ENCODE measurements at places on chromosomes 2 and 18.

- DNase-seq: no peak
Observed at GRCh38 chr2:10759151-10759714, 37.8 kb downstream of the ATP6V1C2 start.

- no peak for DNase-seq
Observed at GRCh38 chr2:128304715-128305554, 13.7 kb downstream of the HS6ST1 start.

DNA sequence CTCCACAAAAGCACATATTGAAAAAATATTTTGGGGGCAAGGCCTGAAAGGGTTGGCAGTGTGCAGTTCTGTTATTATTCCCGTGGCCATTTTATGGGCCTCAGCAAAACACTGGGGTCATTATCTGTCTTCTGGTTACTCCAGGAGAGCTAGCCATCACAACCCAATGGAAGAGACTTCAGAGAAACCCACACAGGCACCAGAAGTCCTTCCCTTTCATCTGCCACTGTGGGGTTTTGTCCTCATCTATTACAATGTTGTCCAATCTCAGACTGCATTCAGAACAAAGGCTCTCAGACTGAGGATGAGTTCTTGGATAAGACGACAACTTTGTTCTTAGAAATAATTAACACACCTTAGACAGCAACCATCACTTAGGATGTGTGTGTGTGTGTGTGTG is 98.4 kb downstream of the PIEZO2 start:
- no peak for DNase-seq

DNA sequence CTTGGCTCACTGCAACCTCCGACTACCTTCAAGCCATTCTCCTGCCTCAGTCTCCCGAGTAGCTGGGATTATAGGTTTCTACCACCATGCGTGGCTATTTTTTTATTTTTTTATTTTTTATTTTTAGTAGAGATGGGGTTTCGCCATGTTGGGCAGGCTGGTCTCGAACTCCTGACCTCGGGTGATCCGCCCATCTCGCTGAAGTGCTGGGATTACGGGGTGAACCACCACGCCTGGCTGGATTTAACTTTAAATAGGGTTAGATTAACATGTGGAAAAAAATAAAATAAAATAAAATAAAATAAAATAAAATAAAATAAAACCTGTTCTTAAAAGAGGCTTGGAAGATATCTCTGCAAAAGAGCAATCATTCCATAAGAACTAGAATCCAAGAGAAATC is 170.9 kb downstream of the XIRP2 start:
- no peak for DNase-seq

DNA sequence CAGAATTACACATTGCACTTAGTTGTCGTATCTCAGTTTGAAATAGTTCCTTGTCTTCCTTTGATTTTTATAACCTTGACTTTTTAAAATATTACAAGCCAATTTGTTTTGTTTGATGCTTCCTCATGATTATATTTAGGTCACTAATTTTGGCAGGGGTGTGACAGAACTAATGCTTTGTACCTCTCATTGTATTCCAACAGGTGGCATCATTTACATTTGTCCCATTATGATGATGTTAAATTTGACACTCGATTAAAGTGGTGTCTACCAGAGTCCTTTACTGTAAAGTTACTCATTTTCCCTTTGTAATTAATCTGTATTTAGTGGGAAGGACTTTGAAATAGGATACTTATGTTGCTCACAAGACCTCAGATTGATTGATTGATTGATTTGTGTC is 21.5 kb upstream of the MFSD2B start:
- DNase-seq: no peak

GRCh38 chr2:1740716-1741589 is 3.4 kb downstream of the PXDN start:
- DNase-seq: no peak

GRCh38 chr2:54259413-54260240 is 3.6 kb upstream of the TSPYL6 start:
- DNase-seq: no peak

DNA sequence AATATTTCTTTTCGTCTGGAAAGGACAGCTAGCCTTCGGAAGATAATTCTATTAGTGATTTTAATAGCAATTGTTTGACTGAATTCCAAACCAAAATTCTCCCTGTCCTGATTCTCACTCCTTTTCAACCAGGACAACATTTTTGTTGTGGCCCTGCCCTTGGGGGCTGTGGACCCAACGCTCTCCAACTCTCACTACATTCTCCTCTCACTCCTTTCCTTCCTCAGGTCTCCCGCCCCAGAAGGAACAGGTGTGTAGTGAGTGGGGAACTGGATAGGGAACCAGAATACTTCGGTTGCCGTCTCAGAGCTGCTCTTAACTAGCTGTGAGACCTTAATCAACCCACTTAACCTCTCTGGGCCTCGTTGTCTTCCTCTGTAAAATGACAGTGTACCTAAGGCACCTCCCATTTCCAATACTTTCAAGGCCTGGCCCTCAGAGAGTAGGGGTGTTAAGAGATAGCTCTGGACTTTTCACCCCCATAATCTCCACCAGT is 638 bp upstream of the ADD2 start:
- DNase-seq: no peak

DNA sequence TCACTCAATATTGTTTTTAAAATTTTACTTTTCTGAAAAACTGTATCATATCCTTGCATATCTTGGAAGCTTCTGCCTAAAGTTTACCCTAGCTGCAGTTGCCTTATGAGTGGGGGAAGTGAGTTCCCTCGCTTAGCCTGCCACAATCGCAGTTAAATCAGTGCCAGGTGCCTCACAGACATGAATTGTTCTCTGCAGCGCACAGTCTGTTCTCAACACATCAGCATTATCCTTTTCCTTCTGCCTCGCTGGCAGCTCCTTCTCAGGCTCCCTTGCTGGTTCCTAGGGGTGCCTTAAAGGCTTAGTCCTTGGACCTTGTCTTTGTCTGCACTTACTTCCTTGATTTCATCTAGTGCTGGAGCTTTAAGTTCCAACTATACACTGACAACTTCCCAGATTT is 132.8 kb downstream of the TTC27 start:
- no peak for DNase-seq

- no peak for DNase-seq
Observed at GRCh38 chr2:179528576-179529069, 264.0 kb upstream of the SESTD1 start.

DNA sequence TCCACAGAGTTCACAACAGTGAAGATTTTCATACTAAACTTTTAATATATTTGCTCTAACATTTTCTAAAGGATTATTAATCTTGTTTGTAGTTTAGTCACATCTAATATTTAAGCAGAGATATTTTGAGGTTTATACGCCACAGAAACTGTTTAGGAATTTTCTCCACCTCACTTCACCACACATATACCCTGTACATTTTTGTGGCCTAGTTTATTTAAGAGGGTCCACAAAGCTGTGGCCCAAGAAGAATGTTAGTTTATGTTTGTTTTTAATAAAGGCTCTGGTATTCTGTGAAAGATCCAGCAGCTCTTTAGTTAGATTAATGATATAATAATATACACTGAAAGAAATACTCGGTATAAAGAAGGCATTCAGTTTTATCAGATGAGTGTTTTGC is 132.7 kb upstream of the TTC27 start:
- DNase-seq: no peak

GRCh38 chr2:88538362-88538917 is 85.9 kb upstream of the FOXI3 start:
- no peak for DNase-seq

DNA sequence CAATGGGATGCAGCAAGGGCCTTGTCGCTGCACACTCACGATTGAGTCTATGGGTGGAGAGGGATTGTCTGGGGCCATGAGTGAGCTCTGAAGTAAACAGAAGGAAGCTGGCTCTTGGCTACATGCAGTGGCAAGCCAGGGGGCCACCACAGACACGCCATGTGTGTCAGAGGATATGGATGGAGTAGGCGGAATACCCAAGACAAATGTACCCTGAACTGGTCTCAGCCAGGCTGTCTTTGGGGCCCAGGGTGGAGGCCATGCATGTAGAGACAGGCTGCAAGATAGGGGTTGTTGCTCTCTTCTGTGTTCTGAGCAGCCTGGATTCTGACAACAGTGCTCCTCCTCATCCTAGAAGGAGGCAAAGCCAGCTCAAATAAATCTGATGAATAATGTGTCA is 24.0 kb upstream of the ITGA6 start:
- DNase-seq: no peak

DNA sequence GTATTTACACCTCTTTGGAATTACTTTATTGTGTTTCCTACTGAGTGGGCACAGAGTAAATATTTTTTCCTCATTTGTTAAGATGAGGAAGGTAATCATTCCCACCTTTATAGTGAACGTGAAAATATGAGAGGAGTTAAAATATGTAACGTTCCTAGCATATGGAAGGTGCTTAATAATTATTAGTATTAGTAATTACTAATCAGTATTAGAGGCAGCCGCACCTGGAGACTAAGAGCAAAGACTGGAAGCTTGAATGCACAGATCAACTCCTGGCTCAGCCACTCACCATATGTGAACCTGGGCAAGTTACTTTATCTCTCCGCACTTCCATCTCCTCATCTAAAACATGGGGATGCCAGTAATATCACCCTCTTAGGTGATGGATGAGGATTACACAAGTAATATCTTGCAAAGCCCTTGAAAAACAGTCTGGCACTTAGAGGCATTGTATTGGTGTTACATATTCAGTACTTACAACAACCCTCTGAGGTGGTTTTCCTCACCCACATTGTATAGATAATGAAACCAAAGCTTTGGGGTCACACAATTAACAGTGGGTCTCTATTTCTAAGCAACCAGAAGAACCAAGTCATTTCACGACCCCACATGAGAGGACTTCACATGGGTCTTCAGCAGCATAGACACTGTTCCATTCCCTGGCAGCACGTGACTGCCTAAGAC is 100.3 kb upstream of the KCTD1 start:
- no peak for DNase-seq

- DNase-seq: no peak
Observed at GRCh38 chr2:86202336-86202692, 3.1 kb downstream of the MRPL35 start.

DNA sequence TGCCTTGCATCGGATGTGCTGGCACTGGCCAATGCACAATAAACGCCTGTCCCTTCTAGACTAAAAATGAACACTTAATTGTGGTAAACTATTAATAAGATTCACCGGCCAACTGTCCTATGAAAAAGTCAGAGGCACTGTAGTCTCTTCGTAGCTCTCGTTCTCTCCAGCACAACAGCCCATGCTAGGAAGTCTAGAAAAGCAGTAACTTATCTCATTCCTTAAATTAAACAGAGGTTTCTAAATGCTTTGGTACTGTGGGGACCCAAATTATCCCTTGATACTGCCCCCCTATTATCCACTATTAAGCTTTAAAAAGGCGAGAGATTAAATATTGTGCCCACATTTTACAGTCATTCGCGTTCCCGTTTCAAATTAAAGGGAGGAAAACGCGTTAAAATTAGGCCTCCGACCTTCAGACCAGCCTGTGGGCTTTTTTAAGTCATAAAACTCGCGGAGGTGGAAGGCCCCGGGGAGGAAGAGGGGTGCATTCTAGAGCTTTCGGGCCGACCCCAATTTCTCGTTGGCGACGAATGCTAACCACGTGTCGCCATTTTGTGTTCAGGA is 1.5 kb upstream of the PCBP1 start:
- no peak for DNase-seq

- DNase-seq: no peak
Observed at GRCh38 chr2:150609831-150610582, 122.5 kb upstream of the RND3 start.

DNA sequence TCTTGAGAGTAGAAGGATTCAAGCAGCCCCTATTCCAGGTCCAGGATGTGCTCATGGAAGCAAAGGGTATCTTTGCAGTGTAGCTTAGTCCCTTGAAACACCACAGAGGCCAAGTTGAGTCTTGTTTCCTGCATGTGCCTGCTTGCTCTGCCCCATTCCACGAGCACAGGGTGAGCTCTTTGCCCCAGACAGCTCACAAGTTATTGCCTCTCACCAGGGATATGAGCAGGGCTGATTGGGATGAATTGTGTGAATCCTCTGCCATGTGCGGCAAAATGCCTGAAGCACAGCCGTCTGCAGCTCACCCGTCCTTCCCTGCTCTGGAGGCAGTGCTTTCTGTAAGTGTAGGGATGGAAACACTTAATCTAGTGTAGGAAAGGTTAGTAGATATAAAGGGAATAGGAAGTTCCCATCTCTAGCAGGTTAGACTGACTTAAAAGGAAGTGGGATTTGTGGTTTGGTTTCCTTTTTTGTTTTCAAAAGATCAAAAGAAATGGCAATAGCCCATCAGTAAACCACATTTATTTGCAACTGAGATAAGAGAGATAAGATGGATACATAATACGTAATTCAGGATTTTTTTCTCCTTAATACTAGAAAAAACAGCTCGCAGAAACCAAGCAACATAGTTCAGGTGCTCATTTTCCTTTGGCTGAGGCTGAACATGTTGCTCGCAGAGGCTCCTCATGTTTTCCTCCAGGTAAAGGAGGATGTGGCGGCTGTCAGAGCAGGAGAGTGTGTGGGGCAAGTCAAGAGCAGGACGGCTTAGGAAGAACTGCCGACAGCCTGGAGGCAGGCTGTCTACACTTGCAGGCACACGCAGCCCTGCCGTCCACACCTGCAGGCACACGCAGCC is 41.4 kb downstream of the TMEM182 start:
- DNase-seq: peak; percentile 27

- no peak for DNase-seq
Observed at GRCh38 chr2:83196225-83196624, 1262.9 kb downstream of the SUCLG1 start.

GRCh38 chr2:180849851-180850250 is 130.6 kb upstream of the UBE2E3 start:
- no peak for DNase-seq

GRCh38 chr2:232476791-232477190 is 10.8 kb downstream of the ECEL1 start:
- peak; percentile 13 for DNase-seq

GRCh38 chr2:50720697-50721315 is 311.1 kb downstream of the NRXN1 start:
- no peak for DNase-seq

DNA sequence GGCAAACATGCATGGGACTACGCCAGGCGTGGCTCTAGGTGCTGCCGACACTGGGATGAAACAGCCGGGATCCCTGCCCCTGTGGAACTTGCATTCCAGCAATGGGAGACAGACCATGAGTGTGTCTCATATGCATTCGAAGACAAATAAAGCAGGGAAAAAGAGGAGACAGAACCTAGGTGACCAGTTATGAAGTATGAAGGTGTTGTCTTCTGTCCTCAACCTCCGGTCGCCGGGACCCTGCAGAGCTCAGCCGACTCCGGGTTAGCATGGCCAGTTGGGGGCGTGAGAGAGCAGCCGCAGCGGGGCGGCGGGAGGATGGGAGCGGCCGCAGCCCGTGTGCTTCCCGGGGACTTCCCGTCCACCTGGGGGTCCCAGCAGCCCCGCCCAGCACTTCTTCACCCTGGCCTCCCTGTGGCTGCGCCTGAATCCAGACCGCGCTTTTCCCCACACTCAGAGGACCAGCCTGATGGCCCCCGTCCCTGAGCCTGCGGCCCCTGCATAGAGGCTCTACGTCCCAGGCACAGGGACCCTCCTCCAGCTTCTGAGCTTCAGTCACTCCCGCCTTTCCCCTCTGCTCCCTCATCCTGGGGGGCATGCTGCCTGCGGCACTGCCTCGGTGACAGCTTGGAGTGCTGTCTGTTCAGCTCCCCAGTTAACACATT is 11.4 kb downstream of the ID2 start:
- peak; percentile 57 for DNase-seq

Data from activated naive CD4-positive, alpha-beta T cell treated with anti-CD3 and anti-CD28 coated beads, Interleukin-2, amount 10 ng/mL, durations not matched to agents 7 days and 5 days (primary cell).